ENCODE measurements at places on chromosomes 12 and 14.
A peak's percentile ranks its signal among the peaks of the same experiment; 100 is the strongest.

- no peak for DNase-seq
Measured at GRCh38 chr12:88617352-88617751, 37.1 kb upstream of the KITLG start.

- no peak for DNase-seq
Measured at GRCh38 chr12:47910486-47910885, 5.7 kb upstream of the VDR start.

GRCh38 chr14:42163136-42163535, 556.5 kb downstream of the LRFN5 start:
- DNase-seq = no peak

- no peak for DNase-seq
Measured at GRCh38 chr12:97757481-97758193, 295.0 kb downstream of the RMST start.

GRCh38 chr12:50862316-50862715, 19.6 kb downstream of the TMPRSS12 start:
- no peak for DNase-seq

DNA sequence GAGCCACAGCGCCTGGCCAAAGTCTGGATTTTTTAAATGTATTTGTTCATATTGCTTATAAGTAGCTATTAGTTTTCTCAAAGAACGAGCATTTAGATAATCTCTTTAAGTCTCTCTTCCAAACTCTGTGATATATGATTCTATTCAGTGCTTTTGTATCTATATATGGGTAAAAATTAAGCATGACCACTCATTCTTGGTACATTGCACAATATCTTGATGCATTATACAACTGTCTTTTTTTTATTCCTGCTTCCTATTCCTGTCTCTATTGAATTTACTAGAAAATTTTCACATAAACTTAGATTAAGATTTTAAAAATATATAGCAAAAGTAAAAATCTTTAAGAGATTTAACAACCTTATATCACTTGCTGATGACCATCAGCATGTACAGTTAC, 29.1 kb downstream of the SOCS2 start:
- DNase-seq = no peak

DNA sequence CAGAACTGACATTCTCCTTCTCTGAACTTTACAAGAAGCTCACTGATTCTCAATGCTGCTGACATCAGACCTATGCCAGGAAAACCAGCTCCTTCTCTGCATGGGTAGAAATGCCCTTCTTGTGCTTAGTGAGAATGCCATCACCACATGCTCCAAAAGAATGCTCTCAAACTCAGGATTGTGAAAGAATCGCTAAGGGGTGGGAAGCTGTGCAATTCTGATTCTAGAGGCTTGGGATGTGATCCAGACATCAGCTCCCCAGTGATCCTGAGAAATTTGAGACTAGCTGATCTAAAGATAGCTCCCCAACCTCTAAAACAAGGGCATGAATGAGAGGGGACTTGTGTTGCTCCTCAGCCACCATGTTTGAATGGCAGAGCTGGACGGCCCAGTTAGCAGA, 113.2 kb downstream of the DPF3 start:
- DNase-seq = no peak

- no peak for DNase-seq
Measured at GRCh38 chr14:102539544-102540314, 30.2 kb upstream of the ANKRD9 start.

DNA sequence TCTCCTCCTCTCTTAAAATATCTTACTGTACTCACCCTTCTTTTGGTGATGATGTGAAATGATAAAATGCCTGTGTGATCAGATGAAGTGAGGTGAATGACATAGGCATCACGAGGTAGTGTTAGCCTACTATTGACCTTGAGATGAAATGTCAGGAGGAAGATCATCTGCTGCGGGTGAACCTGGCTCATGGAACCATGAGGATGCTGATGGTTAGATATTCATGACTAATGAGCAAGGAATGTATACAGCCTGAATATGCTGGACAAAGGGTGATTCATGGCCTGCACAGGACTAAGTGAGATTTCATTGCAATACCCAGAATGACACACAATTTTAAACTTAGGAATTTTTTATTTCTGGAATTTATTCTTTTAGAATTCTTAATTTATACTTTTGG, 89.6 kb downstream of the DAAM1 start:
- no peak for DNase-seq

GRCh38 chr12:109127533-109128242, 11.3 kb downstream of the ACACB start:
- DNase-seq = no peak

- no peak for DNase-seq
Measured at GRCh38 chr14:65072256-65072655, 30.1 kb downstream of the MAX start.

DNA sequence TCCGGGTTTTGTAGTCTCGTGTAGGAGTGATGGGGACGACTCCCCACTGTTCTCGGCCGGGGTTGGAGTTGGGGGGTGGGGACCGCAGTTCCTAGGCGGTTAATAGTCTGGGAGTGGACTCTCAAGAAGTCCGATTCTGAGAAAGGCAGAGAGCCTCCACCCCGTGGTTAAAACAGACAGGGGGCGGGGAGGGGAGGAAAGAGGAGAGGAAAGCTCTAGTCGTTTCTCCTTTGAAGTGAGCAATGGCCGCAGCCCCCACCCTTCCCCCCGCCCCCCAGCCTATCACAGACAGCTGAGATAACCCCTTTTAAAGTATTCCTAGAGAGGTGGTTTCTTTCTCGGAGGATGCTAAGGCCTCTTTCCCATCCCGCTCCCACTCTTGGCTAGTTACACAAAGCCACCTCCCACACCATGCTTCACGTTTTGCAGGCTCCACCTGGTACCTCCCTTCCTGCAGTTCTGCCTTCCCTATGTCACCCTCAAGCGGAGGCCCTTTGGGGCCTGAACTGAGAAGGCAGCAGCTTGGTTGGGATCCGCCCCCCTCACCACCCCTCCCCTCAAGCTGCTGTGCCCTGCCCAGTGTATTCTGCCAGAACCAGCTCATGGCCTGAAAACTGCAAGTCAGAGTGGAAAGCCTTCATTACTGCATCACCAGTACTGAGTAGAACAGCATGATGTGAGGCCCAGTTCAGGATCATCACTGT, 853 bp downstream of the USP5 start:
- DNase-seq = peak; percentile 48

- no peak for DNase-seq
Measured at GRCh38 chr12:31868965-31869364, 90.2 kb upstream of the RESF1 start.

GRCh38 chr12:123389560-123390351, 5.8 kb downstream of the KMT5A start:
- peak; percentile 26 for DNase-seq

DNA sequence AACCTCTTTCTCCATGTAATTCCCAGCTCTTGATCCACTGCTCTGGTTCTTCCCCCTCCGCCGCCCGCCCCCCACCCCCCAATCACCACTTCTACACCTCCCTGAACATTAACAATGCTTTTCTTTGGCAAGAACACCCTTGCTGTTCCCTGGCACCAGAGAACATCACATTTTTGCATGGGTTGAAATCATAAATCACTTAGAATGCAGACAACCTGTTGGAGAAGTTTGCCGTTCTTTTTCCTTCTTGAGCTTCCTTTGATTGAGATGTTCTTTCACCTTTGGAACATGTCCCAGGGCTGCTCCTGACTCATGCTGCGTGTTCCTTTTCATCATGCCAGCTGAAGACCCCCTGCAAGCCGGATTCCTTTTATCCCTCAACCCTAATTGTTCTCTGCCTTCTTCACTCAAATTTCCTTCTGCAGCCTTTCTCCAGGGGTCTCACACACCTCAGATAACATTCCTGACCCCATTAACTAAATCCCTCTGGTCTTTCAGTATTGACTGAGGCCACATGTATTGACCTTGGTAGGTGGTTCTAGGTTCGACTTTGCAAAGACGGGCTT, 294.1 kb upstream of the TMPO start:
- no peak for DNase-seq

DNA sequence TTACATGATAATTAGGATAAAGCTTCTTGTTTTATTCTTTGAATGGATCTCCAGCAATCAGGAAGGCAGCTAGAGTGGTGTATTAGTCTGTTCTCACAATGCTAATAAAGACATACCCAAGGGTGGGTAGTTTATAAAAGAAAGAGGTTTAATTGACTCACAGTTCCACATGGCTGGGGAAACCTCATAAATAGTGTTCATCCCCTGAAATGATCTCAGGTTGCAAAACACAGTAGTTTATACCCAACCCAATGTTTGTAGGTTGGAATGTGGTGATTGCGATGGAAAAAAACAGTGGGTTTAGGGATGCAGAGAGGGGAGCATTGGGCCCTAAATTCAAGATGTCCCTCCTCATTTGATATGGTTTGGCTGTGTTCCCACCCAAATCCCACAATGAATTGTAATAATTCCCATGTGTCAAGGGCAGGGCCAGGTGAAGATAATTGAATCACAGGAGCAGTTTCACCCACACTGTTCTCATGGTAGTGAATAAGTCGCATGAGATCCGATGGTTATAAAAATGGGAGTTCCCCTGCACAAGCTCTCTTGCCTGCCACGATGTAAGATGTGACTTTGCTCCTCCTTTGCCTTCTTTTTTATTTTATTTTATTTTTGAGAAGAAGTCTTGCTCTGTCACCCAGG, 11.5 kb downstream of the MUCL1 start:
- no peak for DNase-seq

DNA sequence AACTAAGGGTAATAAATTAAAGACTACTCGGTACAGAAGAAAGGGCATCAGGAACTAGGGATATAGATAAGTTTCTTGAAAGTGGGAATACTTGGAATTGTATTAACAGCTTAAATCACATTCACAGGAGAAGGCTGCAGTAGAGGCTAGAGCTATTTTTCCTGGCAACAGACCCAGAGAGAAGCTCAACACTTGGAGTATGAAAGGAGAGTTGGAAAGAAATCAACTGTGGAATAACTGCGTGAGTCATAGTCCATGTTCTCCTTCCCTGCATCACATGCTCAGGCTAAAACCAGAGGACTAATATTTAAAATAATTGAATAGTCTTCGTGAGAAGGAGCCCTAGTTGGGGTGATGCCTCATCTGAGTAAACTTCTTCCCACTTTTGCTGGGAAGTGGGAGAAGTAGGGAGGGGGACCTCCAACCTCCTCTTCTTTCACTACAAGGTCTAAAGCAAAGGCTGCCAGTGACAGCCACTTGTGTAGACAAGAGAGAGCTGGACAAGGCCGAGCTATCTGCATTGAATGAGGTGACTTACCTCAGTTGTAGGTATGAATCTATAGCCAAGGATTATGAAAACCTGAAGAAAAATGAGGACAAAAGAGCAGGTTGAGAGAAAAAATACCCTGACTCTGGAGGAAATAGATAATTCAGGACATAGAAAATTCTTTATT, 32.7 kb downstream of the DYRK2 start:
- no peak for DNase-seq

- peak; percentile 8 for DNase-seq
Measured at GRCh38 chr12:103841690-103842584, 903 bp upstream of the NT5DC3 start.

All from activated T-helper 9 cell treated with anti-CD3 and anti-CD28 coated beads, Interleukin-2, amount 50 U/mL, for 16 hours (primary cell).